CD4-positive, alpha-beta T cell treated with Interleukin-4 for 1 hour (primary cell): ENCODE measurements at places on chromosomes 6 and 20.

- no peak for DNase-seq
These were observed 930.8 kb downstream of the QKI start for GRCh38 chr6:164345327-164345726.

- no peak for DNase-seq
These were observed 5.0 kb upstream of the PDRG1 start for GRCh38 chr20:31956556-31957526.

GRCh38 chr20:17856024-17856564 lies 112.5 kb downstream of the SNX5 start:
- no peak for DNase-seq

DNA sequence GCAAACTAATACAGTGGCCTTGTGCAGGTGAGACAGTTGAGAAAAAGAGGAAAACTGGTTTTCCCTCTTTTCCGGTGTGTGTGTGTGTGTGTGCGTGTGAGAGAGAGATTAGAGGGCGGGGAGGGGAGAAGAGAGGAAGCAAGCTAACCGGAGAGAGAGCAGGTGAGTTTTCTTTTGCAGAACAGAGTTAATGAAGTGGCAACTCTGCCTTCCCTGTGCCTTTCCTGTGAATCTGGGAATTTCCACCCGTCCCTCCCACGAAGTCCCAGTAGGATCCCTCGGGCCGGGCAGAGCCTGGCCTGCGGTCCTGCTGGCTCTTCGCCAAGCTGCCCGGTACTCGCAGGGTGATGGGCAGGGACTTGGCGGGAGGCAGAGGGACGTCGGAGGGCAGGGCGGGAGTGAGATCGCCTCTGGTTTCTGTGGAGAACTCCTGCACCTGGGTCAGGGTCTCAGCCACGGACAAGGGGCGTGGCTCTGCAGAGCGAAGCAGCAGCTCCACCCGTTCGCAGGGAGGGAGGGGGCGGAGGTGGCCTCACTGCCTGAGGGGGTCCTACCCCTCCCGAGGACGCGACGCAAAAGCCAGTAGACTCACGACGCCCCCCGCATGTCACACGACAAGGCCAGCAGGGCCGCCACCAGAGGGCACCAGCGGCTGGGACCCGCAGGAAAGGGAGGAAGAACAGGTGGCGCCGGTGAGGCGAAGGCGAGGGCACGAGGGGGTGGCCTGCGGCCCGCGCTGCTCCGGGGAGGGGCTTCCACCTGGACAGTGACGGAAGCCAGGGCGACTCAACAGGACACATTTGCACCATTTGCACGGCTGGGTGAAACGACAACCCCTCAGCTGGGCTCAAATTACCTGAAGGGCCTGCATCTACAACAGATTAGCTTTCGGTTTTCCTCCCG lies 51.2 kb upstream of the RNF182 start:
- DNase-seq = peak; percentile 68

- no peak for DNase-seq
These were observed 577 bp downstream of the SASH1 start for GRCh38 chr6:148343047-148343782.

DNA sequence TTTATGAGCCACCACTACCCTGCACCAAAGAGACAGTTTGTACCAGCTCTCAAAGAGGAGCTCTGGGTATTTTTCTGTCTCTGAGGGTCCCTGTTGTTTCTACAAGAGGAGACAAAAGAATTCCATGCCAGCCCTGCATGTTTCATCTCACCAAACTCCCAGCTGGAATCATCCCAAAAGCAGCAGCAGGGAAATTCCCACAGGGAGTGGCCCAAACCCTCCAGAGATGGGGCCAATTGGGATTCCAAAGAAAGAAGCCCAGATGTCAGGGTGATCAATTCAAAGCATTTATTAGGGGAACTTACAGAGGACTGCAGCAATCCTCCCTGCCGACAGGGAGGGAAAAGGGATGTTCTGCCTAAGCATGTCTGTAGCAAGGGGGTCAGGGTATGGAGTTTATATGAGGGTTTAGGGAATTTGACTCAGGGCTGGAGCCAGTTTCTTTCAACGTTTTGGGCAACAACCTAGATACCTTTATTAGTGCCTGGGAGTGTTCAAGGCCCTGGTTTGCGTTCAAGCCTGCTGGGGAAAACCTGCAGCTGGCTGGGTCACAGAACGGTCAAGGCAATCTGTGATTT lies 47.2 kb downstream of the MUC22 start:
- DNase-seq = no peak

DNA sequence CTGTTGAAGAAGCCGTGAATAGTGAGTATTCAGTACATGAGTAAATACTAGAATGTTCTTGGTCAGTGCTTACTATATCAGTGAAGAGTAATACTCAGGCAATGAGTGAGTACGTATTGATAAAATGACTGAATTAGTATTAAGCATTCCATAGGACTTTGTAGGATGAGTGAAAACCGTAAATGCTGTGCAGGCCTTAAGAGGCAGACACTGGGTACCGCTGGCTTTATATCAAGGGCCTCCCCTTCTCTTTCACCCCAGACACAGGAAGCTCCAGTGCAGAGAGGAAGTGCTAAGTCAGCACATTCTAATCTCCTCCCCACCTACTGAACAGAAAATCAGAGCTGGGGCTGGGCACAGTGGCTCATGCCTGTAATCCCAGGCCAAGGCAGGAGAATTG lies 24.2 kb downstream of the POFUT1 start:
- DNase-seq = peak; percentile 46

GRCh38 chr6:125784365-125784764 lies 6.4 kb upstream of the NCOA7 start:
- no peak for DNase-seq

GRCh38 chr6:124947971-124948451 lies 14.2 kb upstream of the RNF217 start:
- DNase-seq = no peak

DNA sequence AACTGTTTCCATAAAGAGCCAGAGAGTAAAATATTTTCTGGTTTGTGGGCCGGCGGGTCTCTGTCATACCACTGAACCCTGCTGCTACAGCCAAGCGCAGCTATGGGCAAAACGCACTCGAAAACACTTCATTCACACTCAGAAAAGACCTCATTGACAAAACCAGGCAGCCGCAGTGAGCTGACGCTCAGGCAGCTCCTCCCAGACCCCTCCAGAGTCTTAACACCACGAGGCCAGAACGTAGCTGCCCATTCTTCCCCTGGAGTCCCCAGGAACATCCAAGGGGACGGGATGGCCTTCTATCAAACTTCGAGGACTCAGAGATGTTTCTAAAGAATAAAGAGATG lies 35.6 kb upstream of the ZBP1 start:
- no peak for DNase-seq

DNA sequence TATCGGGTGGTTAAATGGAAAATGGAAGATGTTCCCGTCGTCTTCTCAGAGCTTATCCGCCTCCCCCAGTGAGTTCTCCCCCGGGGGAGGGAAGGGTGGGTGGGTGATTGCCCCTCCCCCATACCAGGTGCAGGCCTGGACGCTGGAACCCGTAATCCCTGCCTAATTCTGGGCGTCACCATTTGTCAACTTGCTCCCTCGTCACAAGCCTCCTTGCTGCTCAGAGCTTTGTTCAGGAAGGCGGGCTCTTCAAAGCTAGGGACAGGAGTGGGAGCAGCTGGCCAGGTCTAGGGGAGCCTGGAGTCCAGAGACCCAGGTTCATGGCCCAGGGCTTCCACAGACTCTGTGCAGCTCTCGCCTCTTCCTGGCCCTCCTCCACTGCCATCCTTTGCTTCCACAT lies 25.6 kb downstream of the CDH22 start:
- no peak for DNase-seq

GRCh38 chr6:35751594-35751993 lies 14.8 kb downstream of the ARMC12 start:
- no peak for DNase-seq

DNA sequence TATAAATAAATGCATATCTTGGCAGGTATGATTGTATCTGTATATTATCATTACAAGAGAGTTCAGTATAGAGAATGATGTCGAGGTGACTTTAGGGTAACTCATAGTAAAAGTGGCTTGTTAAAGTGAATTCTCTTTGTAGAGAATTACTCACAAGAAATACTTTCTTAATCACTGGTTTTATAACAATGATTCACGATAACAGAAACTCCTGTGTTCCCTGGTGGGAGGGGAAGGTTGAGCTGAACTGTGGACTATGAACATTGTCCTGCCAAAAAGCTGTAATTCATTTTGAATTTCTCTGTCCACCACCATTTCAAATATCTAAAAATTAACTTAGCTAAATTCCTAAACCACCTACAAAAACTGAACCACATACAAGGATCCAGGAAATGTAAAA lies 7.7 kb downstream of the TPMT start:
- no peak for DNase-seq

GRCh38 chr20:10639737-10640556 lies 33.9 kb downstream of the JAG1 start:
- no peak for DNase-seq

DNA sequence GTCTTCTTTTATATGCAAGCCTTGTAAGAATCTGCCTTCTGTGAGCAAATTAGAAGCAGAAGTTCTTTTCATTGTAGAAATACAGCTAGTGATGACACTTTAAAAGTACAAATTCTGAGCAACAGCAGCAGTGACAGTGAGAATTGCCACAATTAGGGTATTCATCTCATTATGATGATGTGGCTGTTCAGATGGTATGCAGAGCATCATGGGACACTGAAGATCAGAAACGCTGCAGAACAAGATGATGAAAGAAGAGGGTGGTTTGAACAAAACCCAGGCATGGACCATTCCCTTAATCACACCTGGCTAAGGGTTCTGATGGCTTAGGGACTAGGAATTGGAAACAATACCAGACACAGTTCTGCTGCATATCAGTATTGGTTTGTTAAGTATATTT lies 312.7 kb upstream of the TBX18 start:
- DNase-seq = no peak

DNA sequence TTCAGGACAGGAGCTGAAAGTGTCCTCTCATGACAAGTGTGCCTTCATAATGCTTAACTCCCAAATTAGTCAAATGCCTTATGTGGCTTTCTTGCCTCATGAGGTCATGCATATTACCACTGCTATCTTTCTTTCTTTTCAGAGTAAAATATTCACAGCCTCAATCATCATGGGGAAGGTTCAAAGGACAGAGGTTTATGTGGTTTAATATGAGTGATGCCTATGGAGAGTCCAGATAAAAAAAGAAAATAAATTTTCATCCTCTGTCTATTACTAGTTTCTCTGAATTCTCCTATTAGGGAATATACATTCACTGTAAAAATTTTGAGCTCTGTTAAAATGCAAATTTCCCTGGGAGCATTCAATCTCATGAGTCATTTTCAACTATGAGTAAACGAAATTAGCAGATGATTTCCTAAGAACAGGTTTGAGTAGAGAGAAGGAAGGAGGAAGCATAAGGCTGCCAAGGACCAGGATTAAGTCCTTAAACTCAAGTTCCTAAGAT lies 396.9 kb upstream of the ADGRB3 start:
- DNase-seq = no peak

DNA sequence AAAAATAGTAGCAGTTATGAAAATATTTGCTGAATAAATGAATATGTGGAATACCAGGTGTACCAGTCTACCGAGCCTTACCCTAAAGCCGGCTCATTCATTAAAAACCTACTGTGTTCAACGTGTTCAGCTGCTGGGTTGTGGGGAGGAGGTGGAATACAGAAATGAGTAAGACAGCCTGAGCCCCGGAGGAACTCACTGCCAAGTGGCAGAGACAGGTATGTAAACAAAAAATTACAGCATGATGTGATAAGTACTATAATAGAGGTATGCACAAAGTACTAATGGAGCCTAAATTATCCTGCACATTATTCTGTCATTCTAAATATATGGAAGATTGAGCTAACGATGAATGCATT lies 6.8 kb upstream of the ADTRP start:
- peak; percentile 22 for DNase-seq

DNA sequence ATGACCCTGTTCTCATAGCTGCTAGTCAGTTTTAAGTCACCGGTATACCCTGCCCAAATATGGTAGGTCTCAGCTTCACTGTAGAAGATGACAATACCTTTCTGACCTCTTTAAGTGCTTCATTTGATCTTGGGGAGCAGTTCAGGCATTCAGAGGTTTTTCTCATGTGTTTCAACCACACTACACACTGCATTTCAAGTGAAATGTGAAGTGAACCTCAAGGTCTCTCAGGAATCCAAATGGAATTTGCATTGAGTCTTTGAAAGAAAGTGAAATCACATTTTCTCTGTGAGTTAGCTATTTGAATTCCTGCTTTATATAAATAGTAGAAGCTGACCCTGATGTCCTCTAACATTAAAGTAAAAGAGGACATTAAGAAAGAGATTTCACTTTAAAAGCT lies 461.6 kb downstream of the ADGRB3 start:
- no peak for DNase-seq

DNA sequence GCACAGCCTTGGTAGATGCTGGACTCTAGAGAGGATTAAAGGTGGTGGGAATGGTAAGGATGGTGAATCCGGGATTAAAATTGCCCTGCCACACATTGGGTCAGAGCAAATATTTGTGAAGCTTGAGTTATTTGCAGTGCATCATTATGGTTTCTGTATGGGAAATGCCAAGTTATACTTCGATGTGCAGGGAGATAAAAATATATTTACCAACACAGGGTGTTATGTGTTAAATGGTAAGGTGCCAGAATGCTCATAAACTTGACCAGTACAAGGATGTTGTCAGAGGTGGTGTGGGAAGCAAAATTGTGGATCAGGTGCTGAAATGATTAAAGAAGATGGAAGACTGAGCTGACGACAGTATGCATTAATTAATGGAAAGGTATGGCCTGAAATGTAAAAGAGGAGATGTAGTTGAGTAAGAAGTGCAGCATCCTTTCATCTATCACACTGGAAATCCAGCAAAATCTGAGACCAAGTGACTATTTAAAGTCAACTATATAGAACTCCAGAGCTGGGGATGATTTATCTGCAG lies 262.3 kb downstream of the ADGB start:
- DNase-seq = no peak

GRCh38 chr20:4891997-4892396 lies 109.3 kb downstream of the SLC23A2 start:
- no peak for DNase-seq

DNA sequence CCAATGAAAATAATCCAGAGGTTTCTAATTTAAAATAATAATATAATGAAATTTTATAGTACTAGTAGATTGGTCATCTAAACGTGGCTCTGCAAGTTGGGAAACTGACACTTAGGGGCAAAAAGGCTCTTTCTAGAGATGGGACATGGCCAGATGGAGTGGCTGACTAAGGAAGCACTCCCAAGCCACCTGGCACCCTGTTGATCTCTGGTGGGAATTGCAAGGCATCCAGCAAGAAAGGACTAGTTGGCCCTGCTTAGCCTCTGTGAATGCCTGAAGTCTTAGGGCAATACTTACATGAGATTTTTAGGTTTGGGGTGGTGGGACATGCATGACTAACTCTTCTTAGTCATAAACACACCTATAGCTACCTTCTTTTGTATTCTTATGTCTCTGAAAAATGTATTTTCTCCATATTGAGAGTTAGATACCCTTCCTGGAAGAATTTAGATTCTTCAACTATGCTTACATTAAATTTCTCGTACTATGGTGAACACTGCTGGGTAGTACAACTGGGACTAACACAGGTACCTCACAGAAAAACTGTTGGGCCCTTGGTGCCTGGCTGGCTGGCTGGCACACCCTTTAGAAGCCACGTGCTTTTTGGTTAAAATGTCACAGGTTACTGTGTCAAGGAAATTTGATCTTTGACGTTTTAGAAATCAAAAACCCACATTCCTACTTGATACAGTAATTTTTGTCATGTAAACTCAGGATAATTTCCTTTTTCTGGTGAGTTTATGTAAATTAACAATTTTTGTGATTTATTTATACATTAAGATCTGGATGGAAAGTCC lies 25.0 kb upstream of the SH3BGRL2 start:
- DNase-seq = no peak
